NCI-H1417 treated with DMSO at 0.1 percent for 48 hours (cell line): ENCODE measurements at places on chromosomes 7 and 10.

DNA sequence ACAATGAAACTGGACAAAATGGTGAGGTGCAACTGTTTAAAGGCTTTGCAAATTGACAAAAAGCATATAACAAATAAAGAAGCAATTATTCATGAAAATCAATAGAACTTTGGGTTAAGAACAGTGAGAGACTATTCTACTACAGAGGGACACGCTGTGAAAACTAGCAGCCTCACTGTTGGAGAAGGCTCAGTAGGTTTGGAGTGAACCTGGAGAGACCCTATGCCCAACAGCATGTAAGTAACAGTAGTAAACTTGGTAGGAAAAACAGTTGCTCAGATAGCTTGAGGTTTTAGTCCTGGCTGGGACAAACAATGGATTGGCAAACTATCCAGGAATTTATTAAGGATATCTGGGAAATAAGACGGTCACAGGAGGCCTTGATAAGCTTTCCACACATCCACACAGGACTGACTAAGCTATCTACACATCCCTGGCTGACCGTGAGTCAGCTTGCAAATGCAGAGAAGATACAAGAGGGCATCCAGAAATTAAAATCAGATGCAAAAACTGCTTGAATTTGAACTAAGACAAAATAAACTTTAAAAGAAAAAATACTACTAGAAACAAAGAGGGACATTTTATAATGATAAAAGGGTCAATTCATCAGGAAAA, 15.9 kb downstream of the FAM149B1 start:
- no peak for DNase-seq

GRCh38 chr10:5419466-5420094, 7.2 kb downstream of the NET1 start:
- no peak for DNase-seq

- DNase-seq: no peak
These were observed 102.3 kb downstream of the DYNC2I1 start for GRCh38 chr7:158958618-158959017.

- no peak for DNase-seq
These were observed 157.3 kb downstream of the WDR37 start for GRCh38 chr10:1213252-1214070.

DNA sequence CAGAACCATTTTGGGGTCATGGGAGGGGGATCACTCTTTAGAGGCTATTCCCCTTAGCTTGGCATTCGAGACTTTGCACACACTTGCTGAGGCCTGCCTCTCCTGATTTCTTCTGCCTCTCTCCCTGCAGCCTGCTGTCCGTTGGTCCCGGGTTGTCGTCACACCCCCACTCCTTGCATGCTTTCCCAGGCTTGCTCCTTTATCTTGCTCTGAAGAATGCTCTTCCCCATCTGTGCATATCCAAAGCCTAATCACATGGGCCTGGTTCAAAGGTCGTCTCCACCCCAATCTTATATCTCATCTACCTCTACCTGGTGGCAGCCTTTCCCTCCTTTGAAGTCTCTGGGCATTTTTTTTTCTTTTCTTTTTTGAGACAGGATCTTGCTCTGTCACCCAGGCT, 24.3 kb upstream of the EMX2 start:
- DNase-seq: no peak
